Effector CD4-positive, alpha-beta T cell (primary cell): ENCODE measurements at places on chromosomes 3 and 15.

- DNase-seq: no peak
Measured at GRCh38 chr15:94086341-94086740, 145.0 kb upstream of the MCTP2 start.

- DNase-seq: no peak
Measured at GRCh38 chr3:78895528-78895927, 872.3 kb downstream of the ROBO1 start.

DNA sequence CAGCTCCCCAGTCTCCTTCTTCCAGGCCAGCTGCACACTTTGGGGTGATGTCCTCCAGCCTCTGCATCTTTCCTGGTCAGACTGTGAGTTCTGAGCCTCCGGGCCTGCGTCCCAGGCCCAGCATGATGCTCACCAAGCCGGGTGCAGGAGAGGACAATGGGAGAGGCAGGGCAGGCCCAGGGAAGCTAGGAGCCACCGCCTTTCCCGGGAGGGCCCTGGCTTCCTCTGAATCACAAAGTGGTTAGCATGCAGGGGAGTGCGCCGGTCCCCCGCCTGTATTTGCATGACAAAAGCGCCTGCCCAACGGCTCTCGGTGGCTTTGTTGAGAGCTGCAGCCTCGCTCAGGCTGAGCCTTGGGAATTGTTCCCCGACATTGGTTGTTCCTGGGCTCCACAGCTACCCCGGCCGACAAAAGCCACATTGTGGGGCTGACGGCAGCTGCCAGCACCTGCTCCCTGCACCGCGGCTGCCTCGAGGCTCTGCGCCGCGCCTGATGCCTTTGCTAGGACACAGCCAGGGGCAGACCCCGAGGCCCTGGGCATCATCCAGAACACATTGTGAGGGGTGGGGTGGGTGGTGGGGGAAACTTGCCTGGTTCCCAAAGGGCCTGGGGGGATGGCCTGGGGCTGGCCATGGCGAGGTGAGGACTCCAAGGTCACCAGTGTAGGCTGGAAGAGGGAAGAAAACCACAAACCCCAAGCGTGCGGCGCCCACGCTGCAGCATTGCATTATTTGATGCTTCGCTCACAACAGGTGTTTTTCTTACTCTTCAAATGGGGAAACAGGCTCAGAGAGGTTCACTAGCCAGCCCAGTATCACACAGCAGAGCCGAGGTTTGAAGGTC, 20.0 kb upstream of the KLF13 start:
- no peak for DNase-seq

DNA sequence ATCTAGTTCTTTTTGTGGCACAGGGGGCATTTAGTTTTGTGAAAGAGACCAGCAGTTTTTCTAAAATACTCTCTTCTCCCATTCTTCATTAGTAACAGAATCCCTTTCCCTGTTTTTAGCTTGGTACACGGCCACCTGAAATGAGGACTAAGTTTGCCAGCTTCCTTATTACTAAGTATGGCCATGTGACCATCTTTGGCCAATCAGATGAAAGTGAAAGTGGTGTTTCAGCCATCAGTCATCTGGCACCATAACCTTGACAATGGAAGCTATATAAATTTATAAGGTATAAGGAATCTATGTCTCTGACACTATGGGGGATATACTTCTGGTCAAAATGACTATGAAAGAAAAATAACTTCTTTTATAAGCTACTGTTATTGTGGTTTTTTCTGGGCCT, 570.4 kb downstream of the AGBL1 start:
- no peak for DNase-seq

GRCh38 chr3:77421916-77422315, 382.0 kb downstream of the ROBO2 start:
- DNase-seq: no peak

GRCh38 chr3:10753964-10754363, 62.1 kb upstream of the SLC6A11 start:
- DNase-seq: no peak

GRCh38 chr15:54017959-54018358, 39.7 kb downstream of the UNC13C start:
- no peak for DNase-seq

DNA sequence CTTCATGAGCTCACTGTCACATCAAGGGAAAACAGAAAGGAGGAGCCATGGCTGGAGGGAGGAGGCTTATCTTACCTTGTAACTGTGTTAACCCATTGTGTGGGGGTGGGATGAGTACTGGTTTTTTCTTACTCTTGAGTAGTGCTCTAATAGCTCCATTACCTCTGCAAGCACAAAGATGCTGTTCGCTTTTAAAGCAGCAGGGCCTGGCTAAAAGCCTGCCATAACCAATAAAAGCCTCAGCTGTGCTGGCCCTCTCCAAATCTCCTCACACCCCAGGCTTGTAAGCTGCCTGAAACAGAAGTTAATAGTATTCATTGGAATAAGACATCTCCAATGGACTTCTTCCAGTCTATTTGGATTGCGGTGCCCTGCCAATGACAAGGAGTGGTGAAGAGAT, 544.1 kb downstream of the TUSC7 start:
- DNase-seq: no peak

- peak; percentile 35 for DNase-seq
Measured at GRCh38 chr3:4492208-4493013, 737 bp upstream of the ITPR1 start.

DNA sequence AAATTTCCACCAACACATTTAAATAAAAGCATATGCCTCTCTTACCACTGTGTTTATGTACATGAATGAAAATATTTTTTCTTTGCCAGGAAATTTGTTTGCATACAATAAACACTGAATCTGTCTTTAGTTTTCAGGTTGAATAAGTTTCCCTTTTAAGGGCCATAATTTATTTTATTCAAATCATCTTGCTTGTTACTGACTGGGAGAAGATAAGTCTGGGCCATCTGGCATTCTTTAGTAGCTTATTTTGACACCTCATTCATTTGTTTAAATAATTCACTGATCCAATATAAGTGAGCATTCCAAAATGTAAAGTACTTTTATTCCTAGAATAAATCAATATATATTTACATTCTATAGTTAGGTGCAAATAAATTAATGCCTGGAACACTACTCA, 1001.3 kb downstream of the PLOD2 start:
- DNase-seq: no peak

DNA sequence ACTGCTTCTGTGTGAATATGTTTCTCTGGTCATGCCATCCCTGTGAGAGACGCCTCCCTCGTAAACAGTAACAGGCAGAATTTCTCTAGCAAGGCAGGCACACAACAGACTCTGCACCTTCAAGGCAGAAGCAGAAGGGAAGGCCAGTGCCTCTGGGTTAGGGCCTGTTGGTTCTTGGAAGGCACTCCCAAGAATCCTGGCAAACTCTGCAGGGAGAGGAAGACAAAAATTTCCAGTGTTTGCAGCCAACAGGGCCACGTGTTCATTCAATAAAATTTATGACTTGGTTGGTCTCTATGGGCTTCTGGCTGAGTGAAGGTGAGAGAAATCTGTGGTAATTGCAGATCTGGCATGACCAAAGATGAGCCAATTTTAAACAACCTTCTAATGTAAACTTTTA, 39.3 kb downstream of the NFKBIZ start:
- no peak for DNase-seq

DNA sequence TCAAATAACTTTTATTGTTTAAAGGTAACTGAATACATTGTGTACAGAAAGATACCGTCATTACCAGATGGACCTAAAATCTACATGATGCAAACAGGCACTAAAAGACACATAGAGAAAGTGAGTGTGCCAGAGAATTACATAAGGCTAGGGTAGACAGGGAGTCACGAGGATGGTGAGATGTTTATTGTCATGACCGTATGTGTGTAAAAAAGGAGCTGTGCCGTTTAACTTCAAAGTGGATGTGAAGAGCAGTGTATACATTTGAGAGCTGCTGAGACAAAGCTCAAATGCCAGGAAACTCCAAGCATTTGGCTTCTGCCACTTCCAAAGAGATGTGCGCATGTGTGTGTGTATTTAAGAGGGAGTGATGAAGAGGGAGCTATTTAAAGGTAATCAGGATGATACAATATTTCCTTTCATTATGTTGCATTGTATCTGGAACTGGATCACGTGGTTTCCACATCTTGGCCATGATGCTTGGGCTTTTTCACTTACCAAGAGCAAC, 51.4 kb upstream of the IGF1R start:
- DNase-seq: no peak

GRCh38 chr3:69386556-69387385, 883 bp upstream of the FRMD4B start:
- DNase-seq: no peak

DNA sequence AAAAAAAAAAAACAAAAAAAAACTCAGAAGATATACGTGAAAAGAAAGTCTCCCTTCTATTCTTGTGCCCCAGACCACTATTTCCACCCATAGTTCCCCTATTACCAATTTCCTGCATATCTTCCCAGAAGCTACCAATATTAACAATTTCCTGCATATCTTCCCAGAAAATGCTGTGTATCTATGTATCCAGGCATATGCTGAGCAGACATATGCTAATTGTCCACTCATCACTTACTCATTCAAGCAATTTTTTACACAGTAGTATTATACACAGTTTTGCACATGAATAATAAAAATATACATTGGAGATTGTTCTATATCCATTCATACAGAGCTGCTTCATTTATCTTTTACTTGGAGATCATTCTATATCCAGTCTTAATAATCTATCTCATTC, 12.6 kb upstream of the SLMAP start:
- no peak for DNase-seq

DNA sequence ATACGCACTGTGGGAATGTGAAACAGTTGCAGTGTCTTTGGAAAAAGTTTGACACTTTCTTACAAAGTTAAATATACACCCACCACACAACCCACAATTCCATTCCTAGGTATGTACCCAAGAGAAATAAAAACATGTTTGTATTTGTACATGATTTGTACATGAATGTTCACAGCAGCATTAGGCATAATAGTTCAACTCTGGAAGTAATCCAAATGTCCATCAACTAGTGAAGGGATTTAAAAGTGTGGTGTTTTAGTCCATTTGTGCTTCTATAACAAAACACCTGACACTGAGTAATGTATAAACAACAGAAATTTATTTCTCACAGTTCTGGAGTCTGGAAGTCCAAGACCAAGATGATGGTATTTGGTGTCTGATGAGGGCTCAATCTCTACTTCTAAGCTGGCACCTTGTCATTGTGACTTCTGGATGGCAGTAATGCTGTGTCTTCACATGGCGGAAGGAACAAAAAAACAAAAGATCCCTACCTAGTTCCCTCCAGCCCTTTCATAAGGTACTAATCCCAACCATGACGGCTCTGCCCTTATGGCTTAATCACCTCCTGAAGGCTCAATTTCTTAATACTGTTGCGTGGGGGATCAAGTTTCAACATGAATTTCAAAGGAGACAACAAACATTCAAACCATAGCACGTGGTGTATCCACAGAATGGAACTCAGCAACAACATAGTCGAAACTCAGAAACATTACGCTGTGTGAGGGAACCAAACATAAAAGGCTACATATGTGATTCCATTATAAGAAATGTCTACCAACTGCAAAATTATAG, 120.5 kb downstream of the AQP9 start:
- DNase-seq: no peak

- DNase-seq: no peak
Measured at GRCh38 chr15:74403991-74404563, 29.7 kb downstream of the SEMA7A start.

GRCh38 chr3:88758676-88759075, 348.7 kb upstream of the EPHA3 start:
- no peak for DNase-seq

DNA sequence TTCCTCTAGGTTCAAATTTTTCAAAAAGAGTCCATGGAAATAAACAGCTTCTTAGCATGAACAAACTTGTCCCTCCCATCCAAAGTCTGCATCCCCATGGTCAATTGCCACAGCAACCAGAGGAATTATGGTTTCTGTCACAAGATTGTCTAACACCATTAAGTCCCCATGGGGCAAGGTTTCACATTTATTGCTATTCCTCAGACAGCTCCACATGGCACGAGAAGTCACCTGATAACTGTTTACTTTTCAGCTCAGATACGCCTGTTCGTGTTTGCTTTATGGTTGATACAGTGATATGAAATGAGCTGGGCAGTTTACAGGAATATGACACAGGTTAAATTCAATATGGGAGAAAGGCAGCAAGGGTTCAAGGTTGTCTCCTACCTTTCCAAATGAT, 37.9 kb upstream of the MUC13 start:
- DNase-seq: no peak

DNA sequence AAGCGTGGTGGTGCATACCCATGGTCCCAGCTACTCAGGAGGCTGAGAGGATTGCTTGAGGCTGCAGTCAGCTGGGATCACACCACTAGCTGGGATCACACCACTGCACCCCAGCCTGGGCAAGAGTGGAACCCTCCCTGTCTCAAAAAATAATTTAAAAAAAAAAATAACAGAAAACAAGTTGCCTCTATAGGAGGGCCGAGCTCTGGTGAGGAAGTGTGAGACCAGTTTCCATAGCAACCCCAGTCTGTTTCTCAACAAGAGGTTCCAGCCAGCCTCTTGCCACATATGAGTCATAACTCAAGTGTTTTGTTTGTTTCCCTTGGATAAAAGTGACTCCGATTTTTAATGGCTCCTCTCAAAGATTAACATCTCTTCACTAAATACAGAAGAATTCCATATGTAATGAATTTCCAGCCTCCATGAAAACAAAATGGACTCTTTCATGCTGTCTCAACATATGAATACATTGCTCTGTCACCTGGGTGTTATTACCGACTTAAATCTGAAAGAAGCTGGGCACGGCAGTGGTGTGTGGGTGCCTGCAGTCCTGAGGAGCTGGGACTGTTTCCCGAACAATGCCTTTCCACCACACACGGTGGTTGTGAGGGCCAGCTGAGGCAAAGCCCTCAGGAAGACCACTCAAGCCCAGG, 19.7 kb downstream of the TMEM43 start:
- peak; percentile 74 for DNase-seq

DNA sequence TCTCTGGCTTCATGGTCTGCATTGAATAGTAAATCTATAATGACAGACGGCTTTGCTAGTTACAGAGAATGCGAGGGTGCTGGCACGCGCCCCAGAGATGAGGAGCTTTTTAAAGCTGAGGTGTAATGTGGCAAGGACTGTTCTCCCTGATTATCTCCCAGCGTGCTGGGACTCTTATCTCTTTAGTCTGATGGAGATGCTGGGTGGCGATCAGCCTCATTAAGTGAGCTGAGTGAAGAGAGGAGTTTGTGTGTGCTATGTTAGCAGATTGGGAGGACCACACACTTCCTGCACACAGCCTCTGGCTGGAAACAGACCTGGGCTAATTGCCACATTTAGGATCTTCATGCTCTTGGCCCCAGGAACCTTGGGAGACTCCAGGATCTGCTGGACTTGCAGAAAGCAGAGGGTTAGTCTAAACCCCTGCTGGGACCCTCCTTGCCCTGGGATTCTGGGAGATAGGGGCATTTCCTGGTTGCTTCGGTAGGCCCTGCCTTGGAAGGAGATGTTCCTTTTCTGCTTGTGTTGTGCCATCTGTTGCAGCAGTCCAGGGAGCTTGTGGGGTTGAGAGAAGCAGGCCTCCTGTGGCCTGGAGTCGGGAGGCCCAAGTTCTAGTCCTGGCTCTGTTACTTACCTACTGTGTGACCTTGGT, 15.0 kb downstream of the PDIA5 start:
- DNase-seq: no peak

GRCh38 chr15:65091946-65092770, 15.6 kb downstream of the KBTBD13 start:
- DNase-seq: no peak
